ENCODE measurements at places on chromosomes 3 and 15.

- DNase-seq = no peak
These were observed 37.0 kb downstream of the OPA1 start for GRCh38 chr3:193630005-193630404.

DNA sequence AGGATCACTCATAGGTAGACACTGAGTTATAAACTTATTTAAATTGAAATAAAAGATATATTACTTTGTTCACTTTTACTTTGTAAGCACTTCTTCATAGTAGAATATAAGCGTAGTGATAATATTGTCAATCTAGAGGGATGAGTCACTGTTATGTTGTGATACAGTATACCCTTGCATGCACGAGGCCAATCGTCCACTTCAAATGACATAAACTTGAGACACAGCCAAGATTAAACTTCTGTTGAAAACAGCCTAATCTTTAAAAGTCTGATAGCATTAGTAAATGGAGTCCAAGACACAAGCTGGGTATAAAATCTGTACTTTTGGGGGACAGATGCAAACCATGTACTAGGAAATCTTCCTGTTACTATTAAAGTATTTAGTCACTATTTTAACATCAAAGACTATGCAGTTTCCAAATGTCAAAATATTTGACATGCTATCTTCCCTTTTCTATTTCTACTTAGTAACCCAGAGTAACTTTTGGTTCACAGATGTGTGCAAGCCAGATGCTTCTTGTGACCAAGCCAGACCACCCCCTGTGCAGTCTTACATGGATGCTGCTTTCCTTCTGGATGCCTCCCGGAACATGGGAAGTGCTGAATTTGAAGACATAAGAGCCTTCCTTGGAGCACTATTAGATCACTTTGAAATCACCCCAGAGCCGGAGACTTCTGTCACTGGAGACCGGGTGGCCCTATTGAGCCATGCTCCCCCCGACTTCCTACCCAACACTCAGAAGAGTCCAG lies 85.3 kb downstream of the PIK3R4 start:
- DNase-seq = no peak

GRCh38 chr15:40409366-40409765 lies 3.8 kb downstream of the IVD start:
- DNase-seq = no peak

GRCh38 chr3:107987036-107987939 lies 103.5 kb downstream of the CD47 start:
- no peak for DNase-seq

DNA sequence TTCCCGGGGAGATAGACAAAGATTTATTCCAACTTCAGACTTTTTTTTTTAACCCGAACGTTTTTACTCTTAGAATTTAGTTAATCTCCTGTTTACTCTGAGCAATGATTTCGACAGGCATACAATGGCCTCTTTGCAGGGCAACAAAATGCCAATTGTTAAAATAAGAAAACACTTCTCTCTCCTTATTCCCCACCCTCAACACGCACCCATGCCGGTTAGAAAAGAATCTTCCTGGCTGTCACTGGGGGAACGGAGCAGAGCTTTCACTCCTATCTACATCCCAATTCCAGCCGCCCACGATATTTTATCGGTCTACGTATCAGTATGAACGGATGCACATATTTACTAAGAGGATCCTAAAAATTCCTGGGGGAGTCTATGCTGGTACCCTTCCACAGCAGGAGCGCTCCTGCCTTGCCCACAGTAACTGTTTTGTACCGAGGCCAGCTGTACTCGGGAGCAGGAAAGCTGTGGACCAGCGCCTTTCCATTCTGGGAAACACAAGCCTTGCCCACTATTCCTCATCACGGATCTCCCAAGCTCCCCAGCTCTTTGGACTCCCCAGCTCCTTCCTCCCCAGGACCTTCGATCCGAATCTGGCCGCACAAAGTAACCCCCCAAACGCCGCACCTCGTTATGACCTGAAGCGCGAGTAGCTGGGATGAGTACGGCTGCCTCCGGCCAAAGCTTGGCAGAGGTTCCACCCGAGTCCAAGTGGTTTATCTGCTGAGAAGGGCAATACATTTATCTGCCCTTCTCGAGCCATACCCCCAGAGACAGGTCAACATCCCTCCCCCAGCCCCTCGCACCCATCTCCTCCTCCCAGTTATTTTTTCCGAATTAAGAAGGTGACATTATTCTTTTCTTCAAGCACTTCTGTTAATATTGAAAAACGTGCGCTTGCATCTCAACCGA lies 2.2 kb upstream of the FOXB1 start:
- DNase-seq = no peak

DNA sequence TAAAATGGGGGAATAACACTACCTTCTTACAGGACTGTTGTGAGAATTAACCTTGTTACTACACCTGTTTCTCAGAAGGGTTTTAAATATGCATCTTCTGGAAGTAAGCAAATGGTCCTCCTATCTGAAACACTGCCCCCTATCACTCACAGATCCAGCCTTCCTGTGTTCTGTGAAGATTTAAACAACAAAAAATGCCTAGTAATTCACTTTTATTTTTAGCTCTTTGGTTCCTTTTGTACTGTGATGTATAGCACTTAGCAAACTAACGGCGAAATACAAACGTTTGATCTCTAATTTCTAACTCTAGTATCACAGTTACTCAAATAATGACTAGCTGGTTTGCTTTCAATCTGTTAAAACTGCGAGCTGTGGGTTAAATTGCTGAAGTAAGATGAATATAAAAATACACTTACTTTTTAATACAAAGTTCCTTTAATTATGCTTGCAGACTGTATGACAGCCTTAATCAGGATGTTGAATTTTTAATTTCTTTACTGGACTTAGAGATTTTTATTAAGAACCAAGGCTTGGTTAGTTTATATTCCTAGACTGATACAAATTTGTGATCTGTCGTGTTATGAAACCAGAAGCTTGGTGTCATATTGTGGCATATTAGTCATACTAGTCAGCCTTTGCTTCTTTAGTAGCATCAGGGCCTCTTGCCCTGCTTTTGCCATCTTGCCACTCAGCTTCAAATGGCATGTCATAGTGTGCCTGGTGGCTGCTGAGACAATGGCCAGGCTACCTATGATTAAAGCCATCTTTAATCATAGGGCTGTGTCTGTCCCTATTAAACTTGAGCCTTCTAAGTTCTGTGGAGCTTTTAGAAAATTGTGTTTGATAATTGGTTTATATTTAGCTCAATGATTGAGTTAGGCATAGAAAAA lies 9.2 kb downstream of the EIF3J start:
- no peak for DNase-seq

DNA sequence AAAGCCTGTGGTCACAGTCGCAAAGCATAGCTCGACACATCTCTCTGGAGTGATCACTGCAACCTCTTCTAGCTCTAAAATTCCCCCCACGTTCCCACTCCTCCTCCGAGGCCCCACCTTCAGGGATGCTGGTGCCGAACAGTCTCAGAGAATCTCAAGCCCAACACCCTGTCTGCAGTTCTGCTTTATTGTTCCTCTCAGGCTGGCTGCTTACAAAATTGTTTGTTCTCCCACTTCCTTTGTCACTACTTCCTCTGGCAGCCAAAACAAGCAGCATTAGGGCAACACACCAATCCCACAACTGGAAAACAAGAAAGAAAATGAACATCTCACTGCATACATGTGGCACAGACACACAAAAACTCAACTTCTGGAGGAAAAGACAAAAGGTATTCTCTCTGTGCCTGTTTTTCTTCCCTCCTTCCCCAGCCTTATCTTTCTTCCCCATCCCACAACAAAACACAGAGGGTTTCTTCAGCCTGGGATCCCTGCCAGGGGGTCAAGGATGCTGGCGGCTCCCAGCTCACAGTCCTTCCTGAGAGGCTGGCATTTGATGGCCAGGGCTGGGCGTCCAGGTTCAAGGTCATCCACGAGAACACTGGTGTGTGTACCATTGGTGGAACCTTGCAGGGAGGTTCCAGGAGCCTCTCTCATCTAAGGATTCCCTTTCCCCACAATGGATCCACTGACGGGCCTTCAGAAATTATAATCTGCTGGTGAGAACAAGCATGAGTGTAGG lies 108.4 kb downstream of the TMCO5A start:
- no peak for DNase-seq

Measured in stimulated activated CD4-positive, alpha-beta T cell treated with anti-CD3 and anti-CD28 coated beads, Interleukin-1b, Interleukin-23, amount 100 ng/mL, for 4 hours (primary cell).